ENCODE measurements at places on chromosomes 5 and 9.

DNA sequence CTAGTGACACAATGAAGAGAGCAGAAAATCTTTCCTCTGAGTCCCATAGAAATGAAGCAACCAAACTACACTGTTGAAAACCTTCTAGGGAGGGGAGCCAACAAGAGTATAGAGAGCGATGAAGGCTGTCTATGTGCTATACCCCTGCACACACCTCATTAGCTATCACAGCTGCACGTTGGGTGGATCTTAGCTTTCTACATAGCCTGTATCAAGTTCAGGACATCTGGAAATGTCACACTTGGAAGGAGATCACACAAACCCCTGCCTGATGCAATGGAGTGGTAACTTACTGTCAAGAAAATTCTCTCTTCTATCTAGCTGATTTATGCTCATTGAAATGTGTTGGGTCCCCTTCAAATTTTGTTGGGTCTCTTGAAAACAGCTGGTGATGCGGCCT, 127.0 kb upstream of the NTRK2 start:
- DNase-seq, result no peak

- DNase-seq, result no peak
These were observed 94.7 kb downstream of the DIRAS2 start for GRCh38 chr9:90547896-90548295.

- DNase-seq, result no peak
These were observed 9.1 kb downstream of the ZCCHC9 start for GRCh38 chr5:81310402-81311063.

- no peak for DNase-seq
These were observed 113.9 kb downstream of the SEC61B start for GRCh38 chr9:99336005-99336404.

Data from CD4-positive, alpha-beta T cell treated with Interleukin-12 subunit alpha and Interleukin-12 subunit beta, for 1 hour (primary cell).